ENCODE measurements at places on chromosomes 3 and 15.
A peak's percentile ranks its signal among the peaks of the same experiment; 100 is the strongest.

- no peak for DNase-seq
These were observed 11.8 kb upstream of the FAM174B start for GRCh38 chr15:92667287-92667904.

- no peak for DNase-seq
These were observed 49.1 kb downstream of the DNASE1L3 start for GRCh38 chr3:58161435-58162398.

DNA sequence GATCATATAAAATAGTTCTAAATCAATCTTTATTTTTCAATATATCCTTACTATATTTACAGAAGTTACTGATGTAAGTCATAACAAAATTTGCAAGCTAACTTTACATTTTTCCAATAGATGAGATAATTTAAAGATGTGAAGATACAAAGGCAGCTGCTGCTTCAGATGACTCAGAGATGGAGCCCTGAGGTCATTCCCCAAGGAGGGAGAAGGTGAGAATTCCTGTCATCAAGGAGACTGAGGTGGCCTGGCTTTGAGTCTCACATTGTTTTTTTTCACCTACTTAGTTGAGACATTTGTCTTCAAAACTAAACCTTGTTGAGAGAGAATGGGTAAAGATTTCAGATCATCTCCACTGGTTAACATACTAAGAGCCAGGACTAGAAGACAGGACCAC, 3.9 kb upstream of the SAMD7 start:
- no peak for DNase-seq

- DNase-seq: peak; percentile 70
These were observed 53.4 kb downstream of the LDHAL6B start for GRCh38 chr15:59260090-59260489.

- no peak for DNase-seq
These were observed 279.1 kb upstream of the ICE2 start for GRCh38 chr15:60757831-60758570.

GRCh38 chr3:175489406-175489805, 630.3 kb downstream of the NAALADL2 start:
- DNase-seq: no peak

- DNase-seq: peak; percentile 63
These were observed 1.1 kb downstream of the KCNH8 start for GRCh38 chr3:19149368-19149767.

DNA sequence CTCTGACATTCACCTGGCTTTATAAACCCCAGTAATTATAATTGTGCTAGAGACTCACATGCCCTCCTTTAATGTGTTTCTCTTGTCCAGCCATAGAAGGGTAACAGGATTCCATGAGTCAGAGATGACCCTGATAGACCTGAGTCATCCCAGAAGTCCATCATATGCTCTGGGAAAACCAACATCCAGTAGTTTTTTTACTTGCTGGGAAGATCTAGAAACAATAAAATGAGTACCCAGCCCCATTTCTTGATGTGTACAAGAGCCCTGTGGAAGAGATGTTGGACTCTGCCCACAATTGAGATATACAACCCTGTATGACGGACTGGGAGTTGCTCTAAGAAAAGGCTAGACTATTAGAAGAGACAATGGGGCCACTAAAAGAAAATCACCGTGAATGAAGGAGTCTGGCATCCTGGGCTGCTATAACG, 22.4 kb upstream of the THUMPD3 start:
- DNase-seq: no peak

DNA sequence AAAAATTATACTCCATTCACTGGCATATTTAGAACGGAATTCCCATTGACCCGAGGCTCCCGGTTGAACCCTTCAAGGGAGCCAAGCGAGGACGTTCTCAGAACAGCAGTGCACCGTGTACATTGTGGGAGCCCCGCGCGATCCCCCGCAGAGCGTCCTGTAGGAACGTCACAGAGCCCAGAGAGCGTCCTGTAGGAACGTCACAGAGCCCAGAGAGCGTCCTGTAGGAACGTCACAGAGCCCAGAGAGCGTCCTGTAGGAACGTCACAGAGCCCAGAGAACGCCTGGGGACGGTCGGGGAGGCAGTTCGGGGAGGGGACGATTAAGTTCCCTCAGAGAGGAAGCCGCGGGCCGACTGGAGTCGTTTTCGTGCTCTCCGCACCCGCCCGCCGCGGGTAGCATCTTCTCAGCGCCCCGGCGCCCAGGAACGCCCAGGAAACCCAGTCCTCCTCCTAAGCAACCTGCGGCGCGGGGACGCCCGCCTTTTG, 506 bp upstream of the ATP1B3 start:
- DNase-seq: peak; percentile 75

DNA sequence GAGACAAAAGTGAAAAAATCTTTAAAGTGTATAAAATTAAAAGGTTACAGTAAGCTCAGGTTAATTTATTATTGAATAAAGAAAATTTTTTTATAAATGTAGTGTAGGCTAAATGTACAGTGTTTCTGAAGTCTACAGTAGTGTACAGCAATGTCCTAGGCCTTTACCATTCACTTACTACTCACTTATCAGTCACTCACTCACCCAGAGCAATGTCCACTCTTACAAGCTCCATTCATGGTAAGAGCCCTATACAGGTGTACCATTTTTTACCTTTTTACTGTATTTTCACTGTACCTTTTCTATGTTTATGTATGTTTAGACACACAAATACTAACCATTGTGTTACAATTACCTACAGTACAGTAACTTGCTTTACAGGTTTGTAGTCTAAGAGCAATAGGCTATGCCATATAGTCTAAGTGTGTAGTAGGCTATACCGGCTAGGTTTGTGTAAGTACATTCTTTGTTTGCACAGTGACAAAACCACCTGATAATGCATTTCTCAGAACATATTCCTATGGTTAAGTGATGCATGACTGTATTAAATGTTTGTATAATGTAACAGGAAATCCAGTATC, 38.1 kb upstream of the NECTIN3 start:
- DNase-seq: no peak

- no peak for DNase-seq
These were observed 5.6 kb downstream of the FES start for GRCh38 chr15:90889736-90890456.

GRCh38 chr3:167750272-167750971, 14.9 kb downstream of the SERPINI1 start:
- DNase-seq: no peak
